ENCODE measurements at places on chromosomes 6 and 20. TPM values are rescaled to one million over a fixed set of nuclear protein-coding genes. Genes with fewer than 3 reads are reported as not detected.

COL9A3 gene
- not detected for total RNA-seq

BICRAL gene
- 14.3 TPM for total RNA-seq

VGLL2 gene
- total RNA-seq = not detected

LRRN4 gene
- not detected for total RNA-seq

SPEF1 gene
- total RNA-seq = not detected

ROS1 gene
- total RNA-seq = not detected

SMLR1 gene
- not detected for total RNA-seq

SLC44A4 gene
- 0.27 TPM for total RNA-seq

BHLHE23 gene
- total RNA-seq = not detected

OR12D3 gene
- not detected for total RNA-seq

MED23 gene
- total RNA-seq = 23.9 TPM

ANKRD66 gene
- total RNA-seq = not detected

PAX1 gene
- total RNA-seq = not detected

EDN1 gene
- total RNA-seq = not detected

SNHG17 gene
- total RNA-seq = 70.7 TPM

GPR6 gene
- total RNA-seq = not detected

EDN3 gene
- total RNA-seq = not detected
